Progenitor cell of endocrine pancreas (in vitro differentiated cells): ENCODE measurements at places on chromosomes 5 and 9. TPM values are rescaled to one million over a fixed set of nuclear protein-coding genes. Genes with fewer than 3 reads are reported as not detected.

DRD1 gene
- total RNA-seq: not detected in 2 replicates

GRCh38 chr5:133293960-133294359 is 242.1 kb downstream of the HSPA4 start:
- no peak for DNase-seq

- DNase-seq: no peak
Observed at GRCh38 chr5:12246036-12246435, 341.8 kb upstream of the CTNND2 start.

DNA sequence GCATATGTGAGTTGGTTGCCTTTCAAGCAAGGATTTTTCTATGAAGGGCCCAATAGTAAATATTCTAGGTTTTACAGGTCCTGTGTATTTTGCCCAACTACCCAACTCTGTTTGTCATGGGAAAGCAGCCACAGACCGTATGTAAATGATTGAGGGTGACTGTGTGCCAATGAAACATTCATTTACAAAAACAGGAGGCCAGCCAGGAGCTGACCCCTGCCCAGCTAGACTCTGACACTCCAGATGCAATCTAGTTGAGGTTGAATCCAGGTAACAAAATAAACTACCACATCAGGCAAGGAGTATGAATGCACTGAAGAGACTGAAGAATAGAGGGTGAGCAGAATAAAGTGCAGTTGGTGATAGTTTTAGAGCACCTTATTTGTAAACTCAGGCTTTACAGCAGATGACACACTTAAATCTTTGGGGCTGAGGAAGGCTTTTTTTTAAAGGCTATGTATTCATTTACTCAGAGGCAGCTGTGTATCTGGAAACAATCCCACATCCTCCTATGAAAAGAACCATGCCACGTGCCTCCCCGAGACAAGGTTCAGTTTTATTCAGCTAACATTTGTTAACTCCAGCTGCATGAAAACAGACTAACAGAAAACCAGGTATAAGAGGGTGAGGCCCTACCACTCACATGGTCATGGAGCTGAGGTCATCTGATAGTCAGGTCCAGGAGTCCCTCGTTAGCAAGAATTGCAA is 60.7 kb downstream of the SLC1A1 start:
- no peak for DNase-seq

- DNase-seq: no peak
Observed at GRCh38 chr9:136386018-136386417, 12.5 kb upstream of the CARD9 start.
